ENCODE measurements at places on chromosomes 2 and 18.
A peak's percentile ranks its signal among the peaks of the same experiment; 100 is the strongest.

- DNase-seq, result no peak
Observed at GRCh38 chr2:84924173-84925106, 19.0 kb downstream of the TMSB10 start.

GRCh38 chr2:167424803-167425755, 536.8 kb downstream of the XIRP2 start:
- DNase-seq, result no peak

- DNase-seq, result no peak
Observed at GRCh38 chr2:204885747-204886146, 340.5 kb downstream of the PARD3B start.

GRCh38 chr2:216350214-216350791, 22.0 kb downstream of the MARCHF4 start:
- DNase-seq, result no peak

GRCh38 chr2:42186366-42186765, 17.2 kb downstream of the EML4 start:
- no peak for DNase-seq

DNA sequence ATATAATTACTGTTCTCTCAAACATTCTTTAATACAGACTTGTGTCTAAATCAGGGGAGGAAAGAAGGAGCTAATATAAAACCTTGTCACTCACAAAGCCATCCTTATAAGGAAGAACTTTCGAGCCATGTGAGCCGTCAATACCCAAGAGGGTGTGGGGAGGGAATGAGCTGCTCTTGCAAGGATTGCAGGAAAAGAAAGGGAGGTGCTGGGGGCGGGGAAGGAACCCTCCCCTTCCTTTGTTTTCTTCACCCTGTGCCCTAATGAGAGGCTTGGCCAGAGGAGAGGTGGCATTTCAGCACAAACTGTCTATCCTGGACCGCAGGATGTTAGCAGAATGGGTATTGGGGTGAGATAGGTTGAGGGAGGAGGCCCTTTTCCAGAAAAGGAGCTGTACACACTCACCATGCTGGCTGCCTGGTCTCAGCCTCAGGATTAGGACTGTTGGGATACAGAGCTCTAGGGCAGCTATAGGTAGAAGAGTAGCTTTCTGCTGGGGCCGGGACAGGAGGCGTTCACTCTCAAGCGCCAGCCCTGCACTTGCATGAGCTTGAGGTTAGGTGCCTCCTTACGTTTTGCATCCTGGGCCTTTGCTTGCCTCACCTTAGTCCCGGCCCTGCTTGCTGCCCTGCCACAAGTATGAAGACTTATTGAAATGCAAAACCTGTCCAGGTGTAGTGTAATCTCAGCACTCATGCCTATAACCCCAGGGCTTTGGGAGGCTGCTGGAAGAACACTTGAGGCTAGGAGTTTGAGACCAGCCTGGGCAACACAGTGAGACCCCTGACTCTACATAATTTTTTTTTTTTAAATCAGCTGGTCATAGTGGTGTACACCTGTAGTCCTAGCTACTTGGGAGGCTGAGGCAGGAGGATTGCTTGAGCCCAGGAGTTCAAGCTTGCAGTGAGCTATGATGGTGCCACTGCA, 190.5 kb downstream of the LOXHD1 start:
- no peak for DNase-seq

DNA sequence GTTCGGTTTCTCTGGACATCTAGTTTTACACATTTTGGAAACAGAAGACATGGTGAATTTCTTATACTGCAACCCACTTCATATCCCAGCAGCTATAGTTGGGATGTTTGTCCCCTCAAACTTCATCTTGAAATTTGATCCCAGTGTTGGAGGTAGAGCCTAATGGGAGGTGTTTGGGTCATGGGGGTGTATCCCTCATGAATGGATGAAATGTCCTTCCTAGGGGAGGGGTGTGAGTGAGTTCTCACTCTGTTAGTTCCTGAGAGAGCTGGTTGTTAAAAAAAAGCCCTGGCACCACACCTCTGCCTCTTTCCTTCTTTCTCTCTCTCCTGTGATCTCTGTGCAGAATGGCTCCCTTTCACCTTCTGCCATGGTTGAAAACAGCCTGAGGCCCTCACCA, 369.0 kb upstream of the KCNJ3 start:
- no peak for DNase-seq

DNA sequence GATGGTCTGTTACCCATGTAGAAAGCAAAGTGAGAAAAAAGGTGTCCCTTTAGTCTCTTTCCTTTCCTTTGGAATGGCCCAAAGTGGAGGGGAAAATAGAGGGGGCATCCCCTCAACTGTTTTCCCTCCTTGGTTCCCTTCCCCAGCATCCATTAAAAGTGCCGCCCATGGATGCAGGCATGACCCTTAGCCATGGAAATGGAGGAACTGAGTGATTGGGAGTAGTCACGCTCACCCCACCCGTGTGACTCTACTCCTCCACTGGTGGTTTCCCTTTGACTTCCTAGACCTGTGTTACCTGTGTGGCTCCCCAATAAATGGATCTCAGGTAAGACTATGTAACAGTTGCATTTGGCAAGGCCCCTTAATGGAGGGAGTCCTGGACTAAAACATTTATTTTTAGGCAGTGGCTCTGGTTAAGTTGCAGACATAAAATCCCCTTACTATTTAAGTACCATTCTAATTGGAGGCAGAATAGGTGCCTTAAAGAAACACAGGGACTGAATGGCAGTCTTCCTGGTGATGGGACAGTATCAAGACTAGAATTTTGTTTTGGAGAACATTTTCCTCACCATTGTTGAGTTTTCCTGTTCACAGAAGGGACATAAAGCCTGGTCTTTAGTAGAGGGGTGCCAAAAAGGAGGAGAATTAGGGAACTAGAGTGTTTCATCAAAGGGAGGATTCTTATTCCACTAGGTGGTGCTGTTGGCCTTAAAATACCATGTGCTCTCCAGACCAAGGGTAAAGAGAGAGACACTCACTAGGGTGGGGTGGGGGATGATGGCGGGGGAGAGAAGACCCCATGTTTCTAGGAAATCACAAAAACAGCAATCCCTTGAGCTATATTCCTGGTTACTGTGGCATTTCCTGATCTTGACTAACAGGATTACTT, 25.7 kb upstream of the PLA2R1 start:
- no peak for DNase-seq

DNA sequence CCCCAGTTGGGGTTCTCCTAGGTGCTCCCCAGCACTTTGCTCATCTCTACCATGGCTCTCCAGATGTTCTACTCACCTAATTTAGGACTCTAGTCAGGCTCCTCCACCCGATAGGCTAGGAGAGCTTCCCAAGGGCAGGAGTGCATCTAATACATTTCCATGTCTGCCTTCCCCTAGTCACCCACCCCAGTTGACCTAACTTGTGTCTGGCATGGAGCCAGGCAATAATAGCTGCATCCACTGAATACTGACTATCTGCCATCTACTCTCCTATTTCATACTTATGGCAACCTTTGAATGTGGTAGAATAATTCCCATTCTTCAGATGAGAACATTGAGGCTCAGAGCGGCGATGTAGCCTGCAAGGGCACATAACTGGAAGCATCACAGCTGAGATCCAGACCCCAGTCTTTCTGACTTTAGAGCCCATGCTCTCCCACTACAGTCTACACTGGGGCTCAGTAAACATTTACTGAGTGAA, 71.8 kb upstream of the YWHAQ start:
- DNase-seq, result no peak

- DNase-seq, result no peak
Observed at GRCh38 chr2:106561356-106561755, 74.2 kb downstream of the CD8B2 start.

DNA sequence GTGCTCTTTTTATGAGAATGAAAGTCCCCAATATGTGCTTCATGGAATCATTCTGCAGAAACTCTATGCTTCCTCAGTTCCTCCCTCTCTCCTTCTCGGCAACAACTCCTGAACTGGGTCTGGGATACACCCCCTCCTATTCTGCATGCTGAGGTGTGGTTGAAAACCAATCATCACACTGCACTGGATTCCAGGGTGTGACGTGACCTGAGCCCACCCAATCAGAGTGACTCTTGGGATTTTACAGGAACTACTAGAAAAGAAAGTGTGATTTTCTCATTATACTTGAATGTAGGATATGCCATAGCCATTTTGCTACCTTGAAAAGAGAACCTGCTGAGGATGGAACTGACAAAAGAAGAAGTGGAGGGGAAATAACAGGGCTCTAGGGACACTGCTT, 36.3 kb downstream of the ACVR1 start:
- DNase-seq, result no peak

- peak; percentile 53 for DNase-seq
Observed at GRCh38 chr2:101831351-101831865, 133.9 kb downstream of the MAP4K4 start.

DNA sequence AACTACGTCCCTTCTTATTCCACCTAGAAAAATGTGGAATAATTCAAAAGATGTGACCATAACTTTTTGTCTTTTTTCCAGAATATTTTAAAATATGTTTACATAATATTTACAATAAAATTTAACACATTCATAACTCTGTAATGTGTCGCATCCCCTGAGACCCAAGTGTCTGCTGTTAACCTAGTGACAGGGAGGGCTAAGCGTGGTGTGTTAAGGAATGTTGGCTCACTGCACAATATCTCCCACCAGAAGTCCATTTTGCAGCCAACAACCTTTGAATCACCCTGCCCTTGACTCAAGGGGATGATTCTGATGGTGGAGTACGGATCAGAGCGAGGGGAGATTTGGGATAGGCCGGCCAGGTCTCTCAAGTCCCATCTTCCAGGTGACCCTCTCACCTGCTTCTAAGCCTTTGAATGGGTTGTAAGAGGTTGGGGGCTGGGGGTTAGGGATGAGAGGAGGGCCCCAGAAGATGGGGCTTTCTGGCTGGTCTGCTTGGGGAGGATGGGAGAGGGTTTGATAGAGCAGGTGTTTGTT, 43.3 kb downstream of the SERTAD2 start:
- no peak for DNase-seq

Data from hepatic stellate cell (primary cell).